ENCODE measurements at places on chromosomes 7 and 10.
A peak's percentile ranks its signal among the peaks of the same experiment; 100 is the strongest.

DNA sequence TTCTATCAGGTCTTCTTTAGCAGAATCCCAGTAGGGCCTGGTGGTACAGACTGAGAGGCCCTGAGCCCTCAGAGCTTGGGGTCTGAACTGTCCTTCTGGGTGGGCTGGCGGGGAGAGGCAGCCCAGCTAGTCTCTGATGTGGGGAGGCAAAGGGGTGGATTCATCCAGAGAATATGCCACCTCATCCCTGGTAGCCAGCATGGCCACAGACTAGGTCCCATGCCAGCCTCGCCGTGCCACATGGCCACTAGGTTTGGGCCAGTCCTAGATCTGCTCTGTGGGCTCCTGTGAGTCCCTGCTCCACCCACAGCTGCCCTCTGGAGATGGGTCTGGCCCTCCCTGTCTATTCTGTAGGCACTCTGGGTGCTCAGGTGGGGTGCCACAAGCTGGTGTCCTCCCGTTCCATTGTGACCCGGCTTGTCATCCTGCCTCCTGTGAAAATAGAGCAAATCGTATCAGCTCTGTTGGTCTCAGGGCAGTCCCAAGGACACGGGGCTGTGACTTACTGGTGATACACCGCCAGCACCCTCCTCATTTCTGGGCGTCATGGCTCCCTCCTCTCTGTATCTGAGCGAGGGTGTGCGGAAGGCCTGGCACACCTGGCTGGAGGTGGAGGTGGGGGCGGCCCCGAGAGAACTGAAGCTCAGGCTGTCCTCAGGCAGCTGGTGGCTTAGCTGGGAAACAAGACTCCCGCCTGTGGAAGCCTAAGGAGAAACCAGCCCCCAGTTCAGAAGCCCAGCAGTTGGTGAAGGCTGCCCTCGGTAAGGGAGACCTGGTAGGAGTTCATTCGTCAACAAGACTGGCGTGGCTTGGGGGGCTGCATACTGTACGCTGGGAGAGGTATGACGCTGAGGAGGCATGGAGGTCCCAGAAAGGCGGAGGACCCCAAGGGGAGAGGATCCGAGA, 33.3 kb downstream of the UNC5B start:
- no peak for DNase-seq

DNA sequence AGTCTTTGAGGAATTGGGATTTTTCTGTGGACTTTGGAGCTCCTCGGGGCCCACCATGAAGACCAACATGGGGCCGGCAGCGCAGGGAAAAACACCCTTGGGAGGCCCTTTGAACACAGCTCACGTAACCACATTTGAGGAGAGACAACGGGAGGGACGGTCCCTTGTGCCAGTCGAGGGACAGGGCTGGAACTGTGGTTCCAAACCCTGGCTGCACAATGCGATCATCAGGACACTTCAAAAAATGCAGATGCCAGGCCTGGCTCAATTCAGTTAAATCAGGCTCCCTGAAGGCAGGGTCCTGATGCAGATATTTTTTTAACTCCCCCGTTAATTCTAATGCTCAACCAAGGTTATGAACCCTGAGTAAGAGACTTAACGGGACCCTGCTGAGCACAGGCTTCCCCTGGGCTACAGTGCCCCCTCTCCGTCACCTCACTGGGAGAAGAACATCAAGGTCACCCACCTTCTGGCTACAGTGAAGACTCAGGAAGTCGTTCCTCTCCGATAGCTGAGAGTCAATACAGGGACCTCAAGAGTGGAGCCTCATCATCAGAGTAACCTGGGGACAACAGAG, 30.4 kb downstream of the LYZL1 start:
- DNase-seq = no peak

DNA sequence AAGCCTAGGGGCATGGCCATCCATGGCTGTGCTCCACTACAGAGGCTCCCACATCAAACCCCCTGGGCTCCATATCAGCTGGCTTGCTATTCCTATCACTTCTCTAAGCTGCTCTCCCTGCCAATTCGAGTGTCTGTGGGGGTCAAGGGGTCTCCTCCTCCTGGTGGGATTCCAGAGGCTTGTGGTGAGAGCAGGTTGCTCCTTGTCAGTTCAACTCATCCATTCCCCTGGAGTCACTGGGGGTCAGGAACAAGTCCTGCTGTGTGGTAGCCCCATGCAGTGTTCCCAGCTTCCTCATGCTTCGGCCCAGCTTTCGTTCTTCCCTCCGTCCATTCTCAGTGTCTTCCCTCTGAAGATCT, 86.6 kb upstream of the UNC5B start:
- no peak for DNase-seq

DNA sequence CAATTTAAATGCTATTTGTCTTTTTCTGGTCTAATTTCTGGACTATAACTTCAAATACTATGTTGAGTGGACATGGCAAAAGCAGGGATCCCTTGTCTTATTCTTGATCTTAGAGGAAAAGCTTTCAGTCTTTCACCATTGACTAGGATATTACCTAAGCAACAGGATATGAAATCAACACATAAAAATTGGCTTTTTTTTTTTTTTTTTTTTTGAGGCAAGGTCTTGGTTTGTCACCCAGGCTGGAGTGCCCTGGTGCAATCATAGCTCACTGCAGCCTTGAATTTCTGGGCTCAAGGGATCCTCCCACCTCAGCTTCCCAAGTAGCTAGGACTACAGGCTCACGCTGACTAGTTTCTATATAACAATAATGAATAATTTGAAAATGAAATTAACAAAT, 90.8 kb downstream of the JMJD1C start:
- DNase-seq = no peak

- no peak for DNase-seq
Observed at GRCh38 chr7:151804756-151805155, 72.2 kb downstream of the PRKAG2 start.

- DNase-seq = no peak
Observed at GRCh38 chr7:153381275-153382040, 621.9 kb downstream of the ACTR3B start.

DNA sequence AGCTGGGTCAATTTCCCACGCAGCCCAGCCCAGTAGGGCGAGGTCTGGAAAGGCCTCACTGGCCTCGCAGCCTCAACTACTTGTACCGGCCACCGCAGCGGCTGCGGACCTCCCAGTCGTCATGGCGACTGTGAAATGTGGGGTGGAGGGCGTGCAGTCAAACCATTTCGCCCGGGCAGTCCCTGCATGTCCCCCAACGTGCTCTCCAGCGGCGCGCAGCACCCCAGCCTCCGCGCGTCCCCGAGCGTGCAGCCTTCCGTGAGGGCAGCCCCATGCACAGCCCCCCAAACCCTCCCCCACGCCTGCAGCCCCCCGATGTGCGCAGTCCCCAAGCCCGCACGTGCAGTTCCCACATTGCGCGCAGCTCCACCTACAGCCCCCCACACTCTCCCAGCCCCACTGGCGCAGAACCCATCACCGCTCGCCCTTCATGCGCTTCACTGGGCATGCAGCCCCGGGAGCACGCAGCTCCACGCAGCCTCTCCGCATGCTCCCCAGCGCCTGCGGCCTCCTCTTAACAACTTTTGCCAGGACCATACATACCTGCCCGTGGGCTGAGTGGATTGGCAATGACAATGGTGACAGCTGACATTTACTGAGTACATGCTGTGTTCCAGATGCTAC, 34.5 kb upstream of the SFTPD start:
- DNase-seq = no peak

GRCh38 chr10:110326351-110327032, 21.8 kb upstream of the SMNDC1 start:
- DNase-seq = no peak

DNA sequence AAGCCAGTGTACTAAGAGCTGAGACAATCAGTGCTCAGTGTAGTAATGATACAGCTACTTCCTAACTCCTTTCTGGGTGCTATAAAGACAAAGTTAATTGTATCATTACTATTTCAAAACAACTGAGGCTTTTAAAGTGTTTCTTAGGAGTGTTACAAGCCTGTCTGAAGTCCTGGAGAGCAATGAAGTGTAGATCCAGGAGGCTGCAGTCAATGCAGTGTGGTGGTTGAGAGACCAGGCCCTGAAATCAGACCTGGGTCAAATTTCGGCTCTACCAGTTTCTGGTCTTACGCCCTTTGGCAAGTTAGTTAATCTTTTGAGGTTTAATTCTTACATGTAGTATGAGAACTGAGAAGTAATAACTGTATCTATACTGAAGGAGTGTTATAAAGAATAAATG, 387.0 kb downstream of the SDK1 start:
- no peak for DNase-seq

GRCh38 chr7:45456747-45457524, 117.2 kb upstream of the ADCY1 start:
- DNase-seq = no peak

- DNase-seq = no peak
Observed at GRCh38 chr10:79936625-79937615, 12.0 kb downstream of the SFTPD start.

DNA sequence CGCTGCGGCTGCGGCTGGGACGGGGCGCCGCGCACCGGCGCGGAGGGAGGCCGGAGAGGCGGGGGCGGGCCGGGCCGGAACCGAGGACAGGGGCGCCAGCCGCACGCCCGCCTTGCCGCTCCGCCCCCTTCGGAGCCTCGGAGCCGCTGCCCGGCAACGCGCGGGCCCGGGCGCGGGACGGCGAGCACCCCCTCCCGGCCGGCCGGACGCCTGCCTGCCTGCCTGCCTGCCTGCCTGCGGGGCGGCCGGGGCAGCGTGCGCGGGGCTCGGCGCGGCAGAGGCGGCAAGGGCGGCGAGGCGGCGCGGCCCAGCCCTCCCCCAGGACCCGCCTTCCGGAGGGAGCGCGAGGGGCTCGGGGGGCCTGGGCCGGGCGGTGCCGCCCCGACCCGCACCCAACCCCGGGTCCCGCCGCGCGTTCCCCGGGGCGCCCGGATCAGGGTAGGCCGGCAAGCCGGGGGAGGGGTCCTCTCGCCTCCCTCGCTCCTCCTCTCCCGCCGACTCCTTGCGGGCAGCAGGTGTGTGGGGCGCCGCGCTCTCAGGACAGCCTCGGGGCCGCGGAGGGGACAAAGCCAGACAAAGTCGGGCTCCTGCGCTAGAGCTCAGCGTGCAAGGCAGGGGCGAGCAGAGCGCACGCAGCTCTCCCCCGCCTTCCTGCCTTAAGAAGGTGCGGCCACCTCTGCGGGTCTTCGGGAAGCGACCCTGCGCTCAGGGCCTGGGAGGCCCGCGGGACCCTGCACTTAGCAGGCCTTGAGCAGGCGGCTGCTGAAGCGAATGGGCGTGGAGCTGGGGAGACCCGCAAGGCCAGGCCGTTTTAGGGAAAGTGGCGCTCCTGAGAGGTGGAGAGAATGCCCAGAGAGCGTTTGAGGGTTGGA, at the start of gene KIAA1549:
KIAA1549 (minus strand) TSS at position 58 of the 872 bp plus-strand sequence. CDS start 120 bp downstream, outside the sequence.
- DNase-seq = peak; percentile 24

GRCh38 chr7:132683896-132684690, 107.8 kb upstream of the PLXNA4 start:
- DNase-seq = no peak

DNA sequence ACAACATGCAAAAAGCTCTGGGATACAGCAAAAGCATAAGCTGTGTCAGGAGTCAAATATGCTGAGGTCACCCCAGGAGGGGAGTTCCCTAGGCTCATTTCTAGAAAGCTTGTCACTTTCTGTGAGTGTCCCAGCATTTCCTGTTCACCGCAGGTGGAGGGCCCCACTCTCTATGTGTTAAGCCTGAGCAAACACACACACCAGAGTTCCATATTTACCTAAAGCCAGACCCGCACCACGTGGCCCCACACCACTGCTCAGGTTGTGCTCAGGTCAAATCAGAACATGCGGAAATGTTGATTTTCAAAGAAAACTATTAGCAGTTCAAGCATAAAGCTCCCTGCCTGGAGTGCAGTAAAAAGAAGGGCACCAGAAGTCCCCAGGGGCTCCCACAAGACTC, 259.6 kb upstream of the PPP2R2D start:
- DNase-seq = no peak

DNA sequence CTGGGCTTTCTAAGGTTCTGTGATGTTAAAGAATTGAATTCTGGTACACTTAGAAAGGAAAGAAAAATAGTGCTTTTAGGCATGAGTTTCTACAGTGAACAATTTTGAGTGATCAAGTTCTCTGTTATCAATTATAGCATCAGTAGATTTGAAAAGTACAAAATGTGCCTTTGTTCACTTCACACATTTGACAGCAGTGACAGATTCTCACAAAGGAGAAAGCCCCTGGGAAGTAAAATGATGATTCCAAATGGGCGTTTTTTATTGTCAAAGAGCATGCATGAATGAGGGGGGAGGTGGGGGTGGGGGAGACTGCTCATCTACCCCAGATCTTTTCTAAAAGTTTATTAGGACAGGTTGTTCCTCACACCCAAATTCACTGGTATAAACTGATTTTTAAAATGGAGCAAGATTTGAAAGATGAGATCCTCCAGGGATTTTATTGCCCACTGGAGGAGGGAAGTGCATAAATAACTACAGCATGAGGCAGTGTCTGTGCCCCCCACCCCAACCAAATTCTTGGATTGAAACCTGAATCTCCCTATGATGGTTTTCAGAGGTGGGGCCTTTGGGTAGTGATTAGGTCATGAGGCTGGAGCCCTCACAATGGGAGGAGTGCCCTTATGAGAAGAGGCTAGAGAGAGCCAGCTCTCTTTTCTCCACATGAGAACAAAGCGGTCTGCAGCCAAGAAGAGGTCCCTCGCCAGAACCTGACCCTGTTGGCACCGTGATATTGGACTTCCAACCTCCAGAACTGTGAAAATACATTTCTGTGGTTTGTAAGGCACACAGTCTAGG, 79.5 kb downstream of the AOAH start:
- no peak for DNase-seq

DNA sequence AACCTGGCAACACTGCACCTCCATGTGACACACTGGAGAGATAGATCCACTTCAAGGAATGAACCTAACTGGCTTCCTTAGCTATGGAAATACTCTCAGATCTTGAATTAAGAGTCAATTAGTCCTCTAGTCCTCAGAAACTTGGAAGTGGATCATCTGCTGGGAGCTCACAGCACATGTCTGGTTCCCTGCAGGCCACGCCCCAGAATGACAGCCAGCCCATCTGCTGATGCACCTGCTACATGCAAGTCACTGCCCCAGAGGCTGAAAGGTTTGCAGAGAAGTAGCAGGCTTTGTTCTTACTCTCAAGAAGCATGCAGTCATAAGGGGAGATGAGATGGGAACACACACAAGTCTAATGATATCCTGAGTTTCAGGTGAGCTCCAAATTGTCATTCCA, 275.9 kb downstream of the SKAP2 start:
- DNase-seq = no peak

DNA sequence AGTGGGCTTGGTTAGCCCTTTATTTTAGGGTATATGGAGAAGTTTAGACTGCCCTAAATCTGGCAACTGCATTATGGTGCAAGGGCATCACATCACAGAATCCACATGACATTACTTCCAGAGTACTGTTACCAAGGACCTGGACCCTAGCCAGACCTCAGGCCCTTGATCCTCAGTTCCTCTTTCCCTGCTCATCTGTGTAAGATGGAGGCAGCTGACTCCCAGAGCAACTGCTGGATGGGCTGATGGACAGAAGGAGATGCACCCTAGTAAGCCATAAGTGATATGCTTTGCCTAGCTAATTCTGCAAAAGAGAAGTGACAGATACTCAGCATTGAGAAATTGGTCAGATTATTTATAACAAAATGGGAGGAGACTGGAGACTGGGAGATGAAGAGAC, 131.7 kb downstream of the DYNC1I1 start:
- DNase-seq = no peak

Data from stimulated activated CD4-positive, alpha-beta T cell treated with anti-CD3 and anti-CD28 coated beads, Interleukin-2, amount 100 ng/mL, for 4 hours (primary cell).